ENCODE measurements at places on chromosomes 16 and 17.

DNA sequence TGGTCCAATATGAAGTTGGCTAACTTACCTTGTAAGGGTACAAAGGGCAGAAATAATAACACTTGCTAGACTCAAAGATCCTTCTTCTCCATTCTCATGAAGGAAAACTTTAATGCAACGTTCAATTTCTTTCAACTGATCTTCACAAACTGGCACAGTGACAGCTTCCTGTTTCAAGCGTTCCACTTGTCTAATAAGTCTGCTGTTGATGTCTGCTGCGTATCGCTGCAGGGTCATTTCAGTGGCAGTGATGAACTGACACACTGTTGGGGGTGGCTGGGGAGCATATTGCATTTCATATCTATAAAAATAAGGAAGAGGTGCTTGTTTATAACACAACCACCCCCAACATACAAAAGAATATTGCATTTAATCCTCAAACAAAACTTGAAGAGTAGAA is 33.5 kb upstream of the ARL6IP1 start:
- no peak for DNase-seq

DNA sequence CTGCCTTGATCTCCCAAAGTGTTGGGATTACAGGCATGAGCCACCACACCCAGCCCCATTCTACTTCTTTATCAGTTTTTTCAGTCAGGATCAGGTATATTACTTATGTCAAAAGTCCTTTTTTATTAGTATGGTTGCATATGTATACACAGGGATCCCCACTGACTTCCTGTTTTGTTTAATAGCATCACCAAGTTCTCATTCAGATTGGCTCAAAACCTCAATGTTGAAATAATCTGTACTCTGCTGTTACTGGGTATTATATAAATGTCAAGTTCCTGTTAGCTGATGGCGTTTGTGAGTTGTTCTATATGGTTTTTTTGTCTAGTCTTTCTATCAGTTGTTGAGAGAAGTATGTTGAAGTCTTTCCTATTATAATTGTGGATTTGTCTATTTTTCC is 168.5 kb downstream of the BCAS3 start:
- no peak for DNase-seq

DNA sequence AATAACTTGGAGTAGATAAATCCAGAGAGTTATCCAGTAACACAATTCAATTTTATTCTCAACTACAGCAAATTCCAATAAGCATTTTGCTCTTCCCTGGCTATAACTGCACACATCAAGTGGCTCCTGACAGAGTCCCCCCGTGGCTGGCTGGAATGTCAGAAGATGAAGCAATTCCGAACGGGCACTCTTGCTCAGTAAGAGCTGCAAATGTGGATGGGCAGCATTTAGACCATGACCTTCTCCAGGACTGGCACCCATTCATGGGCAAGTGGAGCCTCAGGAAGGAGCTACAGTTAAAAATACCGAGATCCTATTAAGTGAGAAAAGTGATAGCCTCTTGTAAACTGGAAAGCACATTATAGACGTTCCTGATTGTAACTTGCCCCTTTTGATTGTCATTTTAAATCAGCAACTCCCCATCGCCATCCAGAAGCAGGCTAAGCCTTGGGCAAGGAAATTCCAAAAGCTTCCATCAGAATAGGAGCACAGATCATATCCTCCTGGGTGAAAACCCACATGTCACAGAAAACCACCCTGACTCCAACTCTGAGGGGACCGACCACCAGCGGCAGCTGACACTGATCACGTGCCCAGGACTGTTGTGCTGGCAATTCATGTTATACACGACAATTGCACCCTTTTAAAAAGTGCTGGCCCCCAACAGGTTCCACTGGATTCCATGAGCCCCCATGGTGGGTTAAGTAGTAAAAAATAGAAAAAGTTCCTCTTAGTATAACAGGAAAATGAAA is 7.1 kb downstream of the UBE2O start:
- DNase-seq, result no peak

DNA sequence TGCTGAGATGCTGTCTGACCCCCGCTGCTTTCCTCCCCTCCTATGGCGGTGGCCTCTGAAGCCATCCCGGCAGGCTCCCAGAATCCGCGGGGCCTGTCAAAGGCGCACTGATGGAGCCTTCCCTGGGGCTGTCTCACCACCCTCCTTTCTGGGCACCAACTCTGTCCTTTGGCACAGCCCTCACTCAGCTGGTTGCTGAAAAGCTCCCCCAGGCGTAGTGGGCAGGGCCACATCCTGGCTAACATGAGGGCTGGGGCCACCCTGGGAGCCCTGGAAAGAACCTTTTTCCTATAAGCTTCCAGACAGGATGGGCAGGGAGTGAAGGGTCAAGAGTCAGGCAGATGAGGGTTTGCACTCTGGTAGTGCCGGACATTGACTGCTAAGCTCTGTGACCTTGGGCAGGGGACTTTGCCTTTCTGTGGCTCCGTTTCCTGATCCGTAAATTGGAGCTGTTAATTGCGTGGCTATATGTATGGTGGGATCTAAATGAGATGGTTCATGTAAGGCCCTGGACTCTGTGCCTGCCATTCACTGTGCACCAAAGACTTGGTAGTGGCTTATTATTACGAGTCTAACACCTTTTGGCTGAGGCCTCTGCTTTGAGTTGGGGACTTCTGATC is 27.6 kb upstream of the LASP1NB start:
- DNase-seq, result no peak

GRCh38 chr17:69876757-69877156 is 198.3 kb upstream of the KCNJ16 start:
- DNase-seq, result no peak

DNA sequence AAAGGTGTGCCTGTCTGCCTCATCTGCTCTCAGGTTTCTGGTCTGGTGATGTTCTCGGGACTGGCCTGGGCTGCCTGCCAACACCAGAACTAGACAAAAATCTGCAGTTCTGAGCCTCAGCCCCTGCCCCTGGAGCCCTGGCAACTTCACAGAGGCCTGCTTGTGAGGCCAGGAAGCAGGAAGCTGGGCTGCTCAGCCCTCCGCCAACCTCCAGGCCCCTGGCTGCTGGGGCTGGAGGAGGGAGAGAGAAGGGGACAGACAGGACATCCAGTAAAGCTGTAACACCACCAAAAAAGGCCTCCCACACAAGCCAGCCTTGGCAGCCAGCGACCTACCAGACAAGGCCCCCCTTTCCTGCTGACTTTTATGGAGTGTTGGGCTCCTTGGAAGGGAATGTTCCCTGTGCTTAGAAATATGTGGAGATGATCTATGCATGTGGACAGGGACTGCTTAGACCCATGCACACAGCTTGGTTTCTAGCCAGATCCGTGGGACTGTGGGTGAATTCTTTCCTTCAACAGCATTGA is 157.6 kb downstream of the XYLT1 start:
- peak; percentile 49 for DNase-seq

DNA sequence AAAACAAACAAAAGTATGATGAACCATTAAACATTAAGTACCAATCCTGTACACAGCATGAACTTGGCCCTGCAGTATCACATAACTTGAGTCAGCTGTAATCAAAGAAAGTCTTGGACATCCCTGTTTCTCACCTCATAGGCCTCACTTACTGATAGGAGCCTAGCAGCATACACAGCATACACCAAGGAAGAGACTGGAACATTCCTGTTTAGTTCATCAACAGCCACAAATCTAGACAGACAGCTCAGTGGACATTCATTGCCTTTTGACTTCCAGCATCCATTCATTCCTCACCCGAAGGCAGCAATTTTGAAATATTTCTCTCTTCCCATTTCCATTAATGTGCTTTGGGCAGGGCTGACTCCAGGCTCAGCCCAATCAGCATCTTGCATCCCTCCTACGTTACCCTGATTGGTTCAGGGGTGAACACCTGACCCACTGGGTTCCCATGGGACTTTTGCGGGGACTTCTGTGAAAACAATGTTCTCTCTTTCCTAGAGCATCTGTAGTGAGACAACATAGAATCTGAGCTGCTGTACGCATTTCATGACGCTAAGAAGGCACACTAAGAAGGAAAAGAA is 336.7 kb upstream of the ZFHX3 start:
- no peak for DNase-seq

DNA sequence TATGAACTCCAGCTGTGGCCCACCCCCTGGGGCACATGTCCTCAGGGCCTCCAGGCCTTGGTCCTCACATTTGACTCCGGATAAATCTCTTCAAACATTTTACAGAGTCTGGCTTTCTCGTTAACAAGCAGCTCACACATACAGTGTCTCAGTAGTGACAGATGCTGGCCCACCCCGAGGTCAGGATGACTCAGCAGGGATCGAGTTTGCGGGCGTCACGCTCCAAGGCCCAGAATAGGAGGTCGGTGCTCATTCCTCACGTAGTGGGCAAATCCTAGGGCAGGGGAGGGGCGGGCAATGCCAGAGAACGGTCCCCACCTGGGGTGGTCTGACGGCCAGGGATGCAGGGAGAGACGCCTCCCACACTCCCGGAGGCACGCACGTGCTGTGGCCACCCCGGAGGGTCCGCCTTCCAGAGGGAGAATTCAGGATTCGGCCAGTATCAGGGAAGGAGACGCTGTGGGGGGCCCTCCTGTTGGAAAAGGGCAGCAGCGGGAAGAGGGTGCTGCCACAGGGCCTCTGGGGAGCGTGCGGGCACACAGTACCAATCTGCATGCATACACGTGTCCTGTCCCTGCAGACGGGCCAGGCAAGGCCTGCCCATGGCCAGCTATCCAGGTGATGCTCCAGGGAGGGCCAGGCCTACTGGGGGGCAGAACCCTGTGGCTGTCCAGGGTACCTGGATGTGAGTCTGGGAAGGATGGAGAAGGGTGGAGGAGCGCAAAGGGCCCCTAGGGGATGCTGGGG is 8.6 kb downstream of the SLC7A5 start:
- DNase-seq, result no peak

DNA sequence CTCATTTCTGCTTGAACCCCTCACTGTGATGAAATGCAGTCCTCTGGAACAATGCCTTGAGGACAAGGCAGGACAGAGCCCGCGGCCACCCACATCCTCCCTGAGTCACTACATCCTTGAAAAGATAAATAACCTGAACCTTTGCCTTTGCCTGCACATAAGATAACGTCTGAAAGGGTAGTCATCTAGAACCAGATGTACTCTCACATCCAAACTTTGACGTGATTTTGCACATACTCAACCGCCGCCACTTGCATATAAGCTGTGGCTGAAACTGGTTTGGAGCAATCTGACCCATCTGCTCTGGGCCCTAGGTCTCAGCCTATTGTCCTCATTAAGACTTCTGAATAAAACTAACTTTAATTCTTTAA is 252.1 kb downstream of the PHKB start:
- no peak for DNase-seq

- peak; percentile 79 for DNase-seq
These were observed 19.9 kb downstream of the CLEC16A start for GRCh38 chr16:10964039-10964890.

GRCh38 chr17:12896180-12896785 is 107.0 kb downstream of the ARHGAP44 start:
- no peak for DNase-seq

DNA sequence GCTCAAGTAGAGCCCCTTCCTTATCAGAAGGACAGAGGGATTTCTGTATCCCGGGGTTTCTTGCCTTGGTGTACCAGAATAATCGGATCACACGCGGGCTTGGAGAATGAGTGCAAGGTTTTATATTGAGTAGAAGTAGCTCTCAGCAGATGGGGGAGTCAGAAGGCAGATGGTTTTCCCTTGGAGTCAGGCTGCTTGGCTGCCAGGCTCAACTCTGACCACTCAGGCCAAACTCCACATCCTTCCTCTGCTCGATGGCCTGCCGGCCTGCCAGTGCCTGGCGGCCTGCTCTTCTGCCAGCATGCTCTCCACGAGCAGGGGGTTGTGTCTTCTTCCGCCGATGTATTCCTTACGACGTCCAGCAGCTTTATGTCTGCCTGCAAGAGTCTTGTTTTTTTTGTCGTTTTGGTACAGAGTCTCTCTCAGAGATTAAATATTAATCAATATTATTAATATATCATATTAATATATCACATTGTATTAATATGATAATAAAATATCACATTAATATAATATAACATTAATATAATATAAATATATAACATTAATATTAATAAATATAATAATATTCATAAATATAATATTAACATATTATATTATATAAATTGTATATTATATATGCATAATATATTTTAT is 229.2 kb upstream of the WSCD1 start:
- DNase-seq, result no peak

DNA sequence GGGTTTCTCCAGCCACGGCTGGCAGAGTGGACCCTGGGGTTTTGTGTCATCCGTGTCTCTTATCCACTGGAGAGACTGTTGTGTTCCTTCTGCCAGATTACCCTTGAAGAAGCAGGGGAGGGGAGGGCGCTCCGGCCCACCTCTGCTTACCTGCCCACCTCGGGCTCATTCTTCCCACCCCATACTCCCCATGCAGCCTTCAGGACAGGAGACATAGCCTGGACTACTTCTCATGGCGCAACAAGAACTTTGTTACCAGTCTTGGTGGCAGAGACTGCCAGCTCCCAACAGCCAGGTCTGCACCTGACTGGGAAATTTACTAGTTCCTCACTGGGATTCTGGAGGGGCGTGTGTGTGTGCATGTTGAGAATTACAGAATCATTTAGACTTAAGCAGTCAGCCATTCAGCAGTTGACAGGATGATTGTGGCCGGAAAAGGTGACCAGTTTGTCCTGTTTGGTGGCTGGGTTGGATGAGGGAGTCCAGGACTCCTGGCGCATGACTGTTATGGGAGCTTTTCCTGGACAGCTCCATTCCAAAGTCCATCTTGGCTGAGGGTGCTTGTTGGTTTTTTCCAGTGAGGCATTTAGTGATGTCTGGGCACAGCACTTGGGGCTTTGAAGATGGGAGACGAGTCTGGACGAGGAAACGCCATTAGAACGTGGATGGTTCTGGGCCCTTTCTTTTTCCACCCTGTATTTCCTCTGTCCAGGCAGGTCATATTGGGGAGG is 8.7 kb downstream of the GSE1 start:
- no peak for DNase-seq

GRCh38 chr17:21194226-21194625 is 19.7 kb downstream of the TMEM11 start:
- no peak for DNase-seq

- no peak for DNase-seq
These were observed 3.4 kb downstream of the NDRG4 start for GRCh38 chr16:58503166-58503862.

DNA sequence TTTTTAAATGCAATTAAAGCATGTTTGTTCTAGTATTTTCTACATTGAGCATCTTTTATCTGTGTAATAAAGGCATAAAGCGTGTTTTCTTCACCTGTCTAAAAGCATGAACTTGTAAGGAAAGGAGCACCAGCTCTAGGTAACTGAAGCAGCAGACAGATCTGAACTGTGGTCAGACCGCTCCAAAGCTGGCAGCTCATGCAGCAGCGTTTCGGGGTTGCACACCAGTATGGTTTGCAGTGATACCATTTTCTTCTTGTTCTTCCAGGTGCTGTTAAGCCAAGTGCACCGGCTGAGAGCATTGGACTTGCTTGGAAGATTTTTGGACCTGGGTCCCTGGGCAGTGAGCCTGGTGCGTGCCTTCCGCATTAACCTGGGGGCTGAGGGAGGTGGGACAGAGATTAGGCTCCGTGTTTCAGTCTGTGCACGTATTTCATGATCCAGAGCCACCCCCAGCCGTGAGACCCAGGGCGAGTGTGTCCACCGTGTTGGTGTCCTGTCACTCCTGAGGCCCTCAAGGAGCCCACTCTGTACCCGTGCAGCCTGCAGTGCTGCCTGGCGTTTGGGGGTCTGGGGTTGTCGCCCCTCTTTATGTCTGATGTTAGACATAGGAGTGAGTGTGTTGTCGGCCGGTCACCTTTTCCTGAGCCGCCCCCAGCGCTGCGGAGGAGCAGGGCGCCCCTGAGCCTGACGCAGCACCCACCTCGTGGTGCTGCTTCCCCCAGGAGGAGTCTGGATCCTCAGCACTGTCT is 136.3 kb upstream of the CHMP6 start:
- DNase-seq, result no peak
